Muscle of back (tissue), 13 donors: ENCODE measurements at places on chromosomes 16 and 17. TPM values are rescaled to one million over a fixed set of nuclear protein-coding genes. Genes with fewer than 3 reads are reported as not detected.

GRCh38 chr16:31063843-31064611 lies 10.0 kb downstream of the ZNF668 start:
- DNase-seq, result no peak

- no peak for DNase-seq
Observed at GRCh38 chr16:15445450-15445849, 11.1 kb downstream of the BMERB1 start.

DNA sequence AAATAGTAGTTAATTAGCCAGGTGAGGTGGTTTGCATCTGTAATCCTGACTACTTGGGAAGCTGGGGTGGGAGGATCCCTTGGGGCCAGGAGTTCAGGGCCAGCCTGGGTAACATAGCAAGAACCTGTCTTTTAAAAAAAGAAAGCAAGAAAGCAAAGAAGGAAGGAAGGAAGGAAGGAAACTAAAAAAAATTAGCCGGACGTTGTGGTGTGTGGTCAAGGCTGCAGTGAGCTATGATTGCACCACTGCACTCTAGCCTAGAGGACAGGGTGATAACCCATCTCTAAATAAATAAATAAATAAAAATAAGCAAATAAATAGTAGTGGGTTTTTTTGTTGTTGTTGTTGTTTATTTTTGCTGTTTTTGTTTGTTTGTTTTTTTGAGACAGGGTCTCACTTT lies 39.3 kb upstream of the MAP2K6 start:
- no peak for DNase-seq

DNA sequence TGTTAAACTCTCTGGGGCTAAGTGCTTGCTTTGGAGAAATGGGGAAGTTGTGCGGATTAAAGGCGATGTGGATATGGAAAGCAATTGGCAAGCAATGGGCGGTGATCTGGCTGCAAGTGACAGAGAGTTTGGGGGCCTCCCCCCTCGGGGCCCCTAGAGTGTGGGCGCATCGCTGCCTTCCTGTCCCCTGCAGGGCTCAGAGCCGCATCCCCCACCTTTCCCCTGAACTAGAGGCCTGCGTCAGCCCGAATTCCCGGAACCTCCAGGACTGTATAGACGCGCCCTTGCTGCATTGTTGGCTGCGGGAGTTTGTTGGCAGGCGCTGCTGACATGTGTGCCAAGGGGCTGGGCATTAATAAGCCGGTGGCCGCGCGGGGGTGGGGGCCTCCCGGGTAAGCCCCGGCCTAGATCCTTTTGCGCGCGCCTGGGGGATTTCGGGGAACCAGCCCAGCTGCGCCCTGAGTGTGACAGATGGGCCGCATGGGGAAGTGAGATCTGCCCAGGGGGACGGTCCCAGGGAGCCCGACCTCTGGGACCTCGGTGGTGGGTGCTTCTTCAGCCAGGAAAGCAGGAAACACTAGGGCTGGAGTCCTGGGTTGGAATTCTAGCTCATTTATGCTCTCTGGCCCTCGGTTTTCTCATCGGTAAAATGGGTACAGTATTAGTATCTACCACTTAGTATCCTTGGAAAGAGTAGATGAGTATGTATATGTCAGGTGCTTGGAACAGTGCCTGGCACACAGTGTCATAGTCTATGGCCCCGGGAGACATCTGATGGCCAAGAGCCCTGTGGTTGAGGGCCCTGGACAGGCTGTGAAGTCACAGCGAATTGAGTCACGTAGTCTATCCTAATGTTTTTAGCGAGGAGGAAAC lies 1.0 kb downstream of the EEF2K start:
- DNase-seq, result peak; percentile 89

DNA sequence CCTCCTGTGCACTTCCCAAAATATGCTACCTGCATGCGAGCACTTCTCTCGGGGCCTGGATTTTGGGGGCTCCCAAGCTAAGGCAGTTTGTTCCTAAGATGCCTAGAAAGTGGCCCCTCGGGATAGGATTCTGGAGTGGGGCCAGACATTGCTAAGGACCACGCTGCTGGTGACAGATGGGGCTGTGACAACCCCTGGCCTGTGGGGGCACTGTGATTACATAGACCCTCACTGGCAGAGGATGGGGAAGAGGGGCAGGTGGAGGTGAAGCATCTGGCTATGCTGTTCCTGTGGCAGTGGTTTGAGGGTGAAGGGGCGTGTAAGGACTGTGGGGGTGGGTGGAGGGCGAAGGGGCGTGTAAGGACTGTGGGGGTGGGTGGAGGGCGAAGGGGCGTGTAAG lies 128.4 kb downstream of the ENGASE start:
- DNase-seq, result no peak

DNA sequence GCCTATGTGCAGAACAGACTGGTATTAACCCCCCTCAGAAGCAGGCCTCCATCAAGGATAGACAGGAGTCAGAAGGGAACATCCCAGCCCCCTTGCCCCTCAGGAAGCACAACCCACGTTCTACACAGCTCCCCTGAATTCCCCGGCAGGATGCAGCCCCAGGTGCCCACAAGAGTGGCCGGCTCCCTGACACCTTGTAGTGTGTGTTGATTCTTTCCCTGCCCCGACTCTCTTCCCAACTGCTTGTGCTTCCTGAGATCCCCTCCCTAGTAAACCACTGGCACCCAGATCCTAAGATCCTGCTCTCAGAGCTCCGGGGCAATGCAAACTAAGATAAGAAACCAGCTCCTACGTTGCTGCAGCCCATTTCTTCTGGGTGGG lies 34.8 kb upstream of the LITAF start:
- no peak for DNase-seq

DNA sequence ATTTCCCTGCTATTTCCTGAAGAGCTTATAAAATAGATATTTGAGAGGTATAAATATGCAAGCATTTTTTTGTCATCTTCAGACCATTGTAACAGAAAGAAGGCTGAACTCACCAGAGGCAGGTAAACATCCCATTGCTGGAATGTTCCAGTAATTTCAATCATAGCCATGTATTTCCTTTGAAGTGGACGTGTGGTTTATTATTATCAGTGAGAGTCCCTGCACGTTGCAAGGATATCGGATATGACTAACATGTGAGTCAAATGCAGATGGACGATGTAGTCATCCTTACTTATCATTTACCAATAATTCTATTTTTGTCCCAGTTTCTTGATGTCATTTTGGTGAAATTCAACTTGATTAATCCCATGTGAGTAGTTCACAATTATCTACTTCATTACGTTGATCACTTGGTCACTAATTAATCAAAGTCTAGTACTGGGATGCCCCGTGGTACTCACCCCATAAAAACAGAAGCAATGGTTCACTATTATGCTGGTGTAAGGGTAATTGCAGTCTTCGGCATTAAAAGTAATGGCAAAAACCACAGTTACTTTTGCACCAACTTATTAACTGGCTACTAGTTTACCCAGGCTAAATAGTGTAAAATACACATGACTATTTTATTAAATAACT lies 89.5 kb downstream of the VAT1L start:
- DNase-seq, result peak; percentile 49

GRCh38 chr17:56897646-56898424 lies 16.0 kb downstream of the TRIM25 start:
- DNase-seq, result no peak

- no peak for DNase-seq
Observed at GRCh38 chr17:83190601-83191387, 111.4 kb downstream of the METRNL start.

- DNase-seq, result no peak
Observed at GRCh38 chr16:83959656-83960434, 6.8 kb downstream of the OSGIN1 start.

DNA sequence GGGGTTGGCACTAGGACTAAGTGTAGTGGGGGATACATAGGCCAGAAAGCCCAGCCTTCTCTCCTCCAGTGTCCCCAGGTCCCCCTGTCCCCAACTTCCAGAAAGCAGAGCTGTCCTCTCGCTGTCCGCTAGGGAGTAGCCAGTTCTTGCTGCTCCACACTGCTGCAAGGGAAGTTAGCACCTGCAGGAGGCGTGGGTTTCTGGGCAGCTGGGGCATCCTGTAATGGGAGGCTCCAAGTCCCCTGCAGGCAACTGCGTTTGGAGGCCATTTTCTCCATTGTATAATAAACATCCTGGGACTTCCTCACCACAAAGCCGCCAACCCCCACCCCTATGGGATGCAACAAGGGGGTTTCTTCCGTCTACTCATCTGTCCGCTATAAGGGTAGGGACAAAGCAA lies 1.7 kb downstream of the RPRML start:
- DNase-seq, result no peak

DNA sequence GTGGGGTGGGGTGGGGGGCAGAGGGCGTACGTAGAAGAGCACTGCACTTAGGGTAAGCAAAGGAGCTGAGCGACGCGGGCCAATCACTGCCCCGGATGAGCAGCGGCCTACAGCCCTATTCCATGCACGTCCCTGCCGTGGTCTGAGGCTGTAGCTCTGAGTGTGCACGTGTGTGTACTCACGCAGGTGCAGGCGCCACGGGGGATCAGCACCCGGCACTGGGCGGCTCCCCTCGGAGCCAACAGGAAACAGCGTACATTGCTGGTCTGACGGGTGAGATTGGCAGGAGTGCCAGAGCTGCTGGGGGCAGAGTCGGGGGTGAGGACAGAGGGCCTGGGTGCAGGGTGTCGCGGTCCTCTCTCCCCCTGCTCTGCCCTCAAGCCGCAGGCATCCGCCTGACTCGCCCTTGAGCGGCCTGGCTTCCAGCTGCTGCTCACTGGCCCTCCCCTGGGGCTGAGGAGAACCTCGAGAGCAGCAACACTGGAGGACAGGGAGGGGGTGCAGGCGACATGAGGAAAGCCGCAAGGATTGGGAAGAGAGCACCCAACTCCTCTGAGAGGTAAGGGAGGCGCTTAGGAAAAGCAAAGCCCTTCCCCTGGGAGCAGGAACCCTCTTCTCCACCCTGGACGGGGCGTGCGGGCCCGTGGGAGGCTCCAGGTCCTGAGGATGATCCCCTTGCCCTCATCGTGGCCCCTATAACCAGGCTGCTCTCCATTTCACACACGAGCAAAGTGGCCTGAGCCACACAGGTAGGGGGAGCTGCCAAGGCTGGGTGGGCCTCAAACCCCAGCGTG lies 57.8 kb downstream of the ENGASE start:
- no peak for DNase-seq

GRCh38 chr16:3857189-3858043 lies 23.1 kb downstream of the CREBBP start:
- DNase-seq, result no peak

GRCh38 chr16:11870399-11870798 lies 19.1 kb upstream of the RSL1D1 start:
- no peak for DNase-seq

GRCh38 chr17:80191865-80192661 lies 22.2 kb downstream of the CARD14 start:
- peak; percentile 30 for DNase-seq

DNA sequence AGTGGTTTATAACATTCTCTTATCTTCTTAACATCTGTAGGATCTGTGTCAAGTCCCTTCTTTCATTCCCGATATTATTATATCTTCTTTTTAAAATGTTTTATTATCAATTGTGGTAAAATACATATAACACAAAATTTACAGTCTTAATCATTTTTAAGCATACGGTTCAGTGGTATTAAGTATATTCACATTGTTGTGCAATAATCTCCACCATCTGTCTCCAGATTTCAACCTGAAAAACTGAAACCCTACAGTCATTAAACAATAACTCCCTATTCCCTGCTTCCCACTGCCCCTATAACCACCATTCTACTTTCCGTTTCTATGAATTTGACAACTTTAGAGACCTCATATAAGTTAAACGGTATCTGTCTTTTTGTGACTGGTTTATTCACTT lies 45.5 kb downstream of the CEP112 start:
- no peak for DNase-seq

GRCh38 chr16:47065766-47066688 lies 77.7 kb downstream of the NETO2 start:
- no peak for DNase-seq

- DNase-seq, result no peak
Observed at GRCh38 chr17:47705536-47706530, 11.9 kb downstream of the TBKBP1 start.

DNA sequence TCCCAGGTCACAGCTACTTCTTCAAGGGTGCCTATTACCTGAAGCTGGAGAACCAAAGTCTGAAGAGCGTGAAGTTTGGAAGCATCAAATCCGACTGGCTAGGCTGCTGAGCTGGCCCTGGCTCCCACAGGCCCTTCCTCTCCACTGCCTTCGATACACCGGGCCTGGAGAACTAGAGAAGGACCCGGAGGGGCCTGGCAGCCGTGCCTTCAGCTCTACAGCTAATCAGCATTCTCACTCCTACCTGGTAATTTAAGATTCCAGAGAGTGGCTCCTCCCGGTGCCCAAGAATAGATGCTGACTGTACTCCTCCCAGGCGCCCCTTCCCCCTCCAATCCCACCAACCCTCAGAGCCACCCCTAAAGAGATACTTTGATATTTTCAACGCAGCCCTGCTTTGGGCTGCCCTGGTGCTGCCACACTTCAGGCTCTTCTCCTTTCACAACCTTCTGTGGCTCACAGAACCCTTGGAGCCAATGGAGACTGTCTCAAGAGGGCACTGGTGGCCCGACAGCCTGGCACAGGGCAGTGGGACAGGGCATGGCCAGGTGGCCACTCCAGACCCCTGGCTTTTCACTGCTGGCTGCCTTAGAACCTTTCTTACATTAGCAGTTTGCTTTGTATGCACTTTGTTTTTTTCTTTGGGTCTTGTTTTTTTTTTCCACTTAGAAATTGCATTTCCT lies 3.4 kb upstream of the LPCAT2 start:
- no peak for DNase-seq

GRCh38 chr16:12793120-12793864 lies 10.4 kb downstream of the CPPED1 start:
- DNase-seq, result no peak

DNA sequence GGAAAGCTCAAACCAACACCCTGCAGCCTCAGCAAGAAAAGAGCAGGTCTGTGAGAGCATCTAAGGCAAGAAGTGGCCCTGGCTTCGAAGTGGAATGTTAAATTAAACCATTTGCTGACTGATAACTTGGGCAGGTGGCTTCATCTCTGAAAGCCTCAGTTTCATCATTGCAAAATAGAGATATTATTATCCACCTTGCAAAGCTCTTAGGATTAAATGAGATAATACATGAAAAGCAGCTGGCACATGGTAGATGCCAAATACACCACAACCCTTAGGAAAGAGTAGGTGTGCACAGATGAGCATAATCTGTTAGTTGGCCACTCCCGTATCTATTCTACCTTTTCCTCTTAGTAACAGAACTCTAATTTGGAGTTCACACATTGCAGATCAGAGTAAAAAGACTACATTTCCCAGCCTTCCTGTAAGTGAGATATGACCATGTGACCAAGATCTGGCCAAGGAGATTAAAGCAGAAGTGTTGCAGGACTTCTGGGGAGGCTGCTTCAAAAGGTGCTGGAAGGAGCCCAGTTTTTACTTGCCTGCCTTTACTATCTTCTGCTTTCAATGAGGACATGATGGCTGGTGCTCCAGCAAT lies 288.7 kb downstream of the SOX9 start:
- DNase-seq, result no peak

The RHBDL1 gene
- polyA plus RNA-seq, result 1.1 TPM

The CCL16 gene
- polyA plus RNA-seq, result 0.56 TPM

The ACACA gene
- polyA plus RNA-seq, result 19.5 TPM

The ADAM11 gene
- 2.0 TPM for polyA plus RNA-seq

The SCN4A gene
- 33.9 TPM for polyA plus RNA-seq
